ENCODE measurements at places on chromosomes 2 and 18.

GRCh38 chr2:55026202-55026601 lies 24.0 kb downstream of the RTN4 start:
- no peak overlapping the region for H3K27ac ChIP-seq
- H3K4me3 ChIP-seq, result no peak overlapping the region
- no peak for DNase-seq

GRCh38 chr18:63831080-63831788 lies 56.0 kb downstream of the SERPINB7 start:
- no peaks in the 10 kb centered on the region for H3K4me1 ChIP-seq
- no peak overlapping the region for H3K4me3 ChIP-seq
- no peak for DNase-seq
- no peaks in the 10 kb centered on the region for H3K27me3 ChIP-seq
- H3K27ac ChIP-seq, result no peak overlapping the region

GRCh38 chr2:197472166-197472565 lies 18.8 kb downstream of the COQ10B start:
- H3K4me3 ChIP-seq, result no peak overlapping the region
- DNase-seq, result no peak
- H3K4me1 ChIP-seq, result no peaks in the 10 kb centered on the region
- peaks cover 34% of the 10 kb centered on the region for H3K36me3 ChIP-seq
- no peaks in the 10 kb centered on the region for H3K27me3 ChIP-seq

DNA sequence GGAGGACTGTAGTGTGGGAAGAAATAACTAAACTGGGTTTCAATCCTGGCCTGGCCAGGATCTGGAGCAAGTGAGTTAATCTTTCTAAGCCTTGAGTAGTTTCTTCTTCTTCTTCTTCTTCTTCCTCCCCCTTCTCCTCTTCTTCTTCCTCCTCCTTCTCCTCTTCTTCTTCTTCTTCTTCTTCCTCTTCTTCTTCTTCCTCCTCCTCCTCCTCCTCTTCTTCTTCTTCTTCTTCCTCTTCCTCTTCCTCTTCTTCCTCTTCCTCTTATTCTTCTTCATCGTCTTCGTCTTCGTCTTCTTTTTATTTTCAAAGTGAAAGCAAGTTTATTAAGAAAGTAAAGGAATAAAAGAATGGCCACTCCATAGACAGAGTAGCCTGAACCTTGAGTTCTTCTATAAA lies 6.5 kb upstream of the IL1RN start:
- H3K27ac ChIP-seq, result no peak overlapping the region
- peaks cover 27% of the 10 kb centered on the region for H3K4me1 ChIP-seq
- H3K36me3 ChIP-seq, result no peaks in the 10 kb centered on the region
- H3K27me3 ChIP-seq, result no peaks in the 10 kb centered on the region
- DNase-seq, result no peak
- no peak overlapping the region for H3K4me3 ChIP-seq

- peak; percentile 57 for DNase-seq
- peaks cover 25% of the 10 kb centered on the region for H3K36me3 ChIP-seq
- H3K4me1 ChIP-seq, result no peaks in the 10 kb centered on the region
These were observed 21.3 kb downstream of the NOL10 start for GRCh38 chr2:10668402-10669012.
